IMR-90 (cell line): ENCODE measurements at places on chromosomes 3 and 15. TPM values are rescaled to one million over a fixed set of nuclear protein-coding genes. Genes with fewer than 3 reads are reported as not detected.

RAB43 gene
- 9.2 and 9.9 TPM in 2 replicates for total RNA-seq

MINAR1 gene
- total RNA-seq: 1.4 and 1.6 TPM in 2 replicates

TMEM41A gene
- total RNA-seq: 10.6 and 11.9 TPM in 2 replicates

PRSS50 gene
- total RNA-seq: not detected in 2 replicates

GOLGA8J gene
- under 0.01 TPM in 1 of 2 replicates, not detected in the other for total RNA-seq

KBTBD12 gene
- not detected in 2 replicates for total RNA-seq

SAMMSON gene
- total RNA-seq: not detected in 2 replicates

CLDN1 gene
- 4.7 and 7.2 TPM in 2 replicates for total RNA-seq

DNASE1L3 gene
- not detected in 2 replicates for total RNA-seq

AMIGO3 gene
- total RNA-seq: not detected in 2 replicates

MESP2 gene
- 0.18 and 0.28 TPM in 2 replicates for total RNA-seq

LIPC gene
- under 0.01 TPM in 1 of 2 replicates, not detected in the other for total RNA-seq

DNA sequence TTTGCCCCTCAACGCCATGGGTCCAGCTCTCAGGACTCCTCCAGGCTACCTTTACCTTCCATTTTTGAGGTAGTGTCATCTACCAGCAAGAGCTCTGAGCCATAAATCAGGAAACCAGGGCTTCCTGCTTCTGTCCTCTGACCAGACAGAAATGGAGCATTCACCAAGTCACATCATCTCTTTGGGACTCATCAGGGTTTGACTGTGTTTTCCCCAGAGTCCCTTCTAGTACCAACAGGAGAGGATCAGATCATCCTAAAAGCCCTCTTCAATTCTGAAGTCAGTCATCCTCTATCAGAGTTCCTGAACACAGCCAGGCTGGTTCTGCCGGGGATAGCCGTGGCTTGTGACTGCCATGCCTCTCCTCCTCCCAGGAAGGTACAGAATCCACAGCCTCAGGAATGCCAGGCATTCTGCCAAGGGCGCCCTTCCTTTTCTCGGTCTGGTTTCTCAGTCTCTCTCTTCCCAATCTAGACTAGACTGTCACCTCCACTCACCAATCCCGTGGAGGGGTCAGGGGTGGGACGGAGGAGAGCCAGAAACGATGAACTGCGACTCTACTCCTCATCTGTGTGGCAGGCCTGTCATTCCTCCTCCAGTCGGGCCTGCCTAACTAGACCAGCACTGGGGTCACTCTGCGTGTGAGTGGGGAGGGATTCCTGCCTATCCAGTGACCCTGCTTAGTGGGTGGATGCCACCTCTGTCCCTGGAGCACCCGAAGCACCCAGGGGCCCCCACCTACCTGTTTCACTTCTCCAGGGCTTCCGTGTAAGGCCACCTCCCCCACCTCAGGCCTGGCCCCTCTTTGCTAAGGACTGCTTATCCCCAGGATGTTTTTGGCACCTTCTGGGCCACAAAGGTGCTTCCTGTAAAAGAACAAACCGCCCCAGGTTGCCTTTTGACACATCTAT lies 30.9 kb downstream of the CCNL1 start:
- peaks cover 33% of the 10 kb centered on the region for H3K4me1 ChIP-seq
- H3K27me3 ChIP-seq: no peaks in the 10 kb centered on the region
- DNase-seq: peak; percentile 30
- no peaks in the 10 kb centered on the region for H3K36me3 ChIP-seq
- peak overlapping the region; percentile 39; the same call in 1 of the 2 replicates for H3K27ac ChIP-seq

- no peak overlapping the region for H3K27ac ChIP-seq
- H3K4me3 ChIP-seq: no peak overlapping the region
- H3K27me3 ChIP-seq: no peaks in the 10 kb centered on the region
- no peaks in the 10 kb centered on the region for H3K4me1 ChIP-seq
- peaks cover 2% of the 10 kb centered on the region; the same call in 1 of the 2 replicates for H3K36me3 ChIP-seq
- DNase-seq: no peak
These were observed 54.5 kb downstream of the SEC22A start for GRCh38 chr3:123256256-123256655.

- H3K4me3 ChIP-seq: no peak overlapping the region
- DNase-seq: no peak
- no peaks in the 10 kb centered on the region for H3K36me3 ChIP-seq
- no peaks in the 10 kb centered on the region for H3K4me1 ChIP-seq
- no peak overlapping the region for H3K27ac ChIP-seq
- no peaks in the 10 kb centered on the region for H3K27me3 ChIP-seq
These were observed 73.3 kb upstream of the KCNH8 start for GRCh38 chr3:19075037-19075436.

DNA sequence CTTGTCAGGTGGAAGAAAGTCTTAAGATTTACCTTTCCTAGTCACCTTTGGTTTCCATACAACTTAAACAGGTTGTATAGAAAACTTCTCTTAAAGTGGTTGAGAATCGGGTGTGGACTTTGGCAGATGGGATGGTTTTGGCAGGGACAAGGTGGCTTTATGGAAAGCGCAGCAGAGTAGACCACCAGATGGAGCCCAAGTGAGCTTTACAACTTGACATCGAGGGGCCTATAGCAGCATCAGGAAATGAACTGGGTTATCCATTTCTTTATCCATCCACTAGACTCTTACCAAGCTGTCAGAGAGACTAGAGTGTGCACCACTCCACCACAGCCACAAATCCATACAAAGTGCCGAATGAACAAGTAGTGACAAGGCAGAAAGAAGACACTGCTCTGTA lies 85.3 kb upstream of the MBNL1 start:
- peaks cover 2% of the 10 kb centered on the region for H3K4me1 ChIP-seq
- no peak overlapping the region for H3K27ac ChIP-seq
- no peaks in the 10 kb centered on the region for H3K27me3 ChIP-seq
- no peaks in the 10 kb centered on the region for H3K36me3 ChIP-seq
- peak; percentile 44 for DNase-seq
- no peak overlapping the region for H3K4me3 ChIP-seq

DNA sequence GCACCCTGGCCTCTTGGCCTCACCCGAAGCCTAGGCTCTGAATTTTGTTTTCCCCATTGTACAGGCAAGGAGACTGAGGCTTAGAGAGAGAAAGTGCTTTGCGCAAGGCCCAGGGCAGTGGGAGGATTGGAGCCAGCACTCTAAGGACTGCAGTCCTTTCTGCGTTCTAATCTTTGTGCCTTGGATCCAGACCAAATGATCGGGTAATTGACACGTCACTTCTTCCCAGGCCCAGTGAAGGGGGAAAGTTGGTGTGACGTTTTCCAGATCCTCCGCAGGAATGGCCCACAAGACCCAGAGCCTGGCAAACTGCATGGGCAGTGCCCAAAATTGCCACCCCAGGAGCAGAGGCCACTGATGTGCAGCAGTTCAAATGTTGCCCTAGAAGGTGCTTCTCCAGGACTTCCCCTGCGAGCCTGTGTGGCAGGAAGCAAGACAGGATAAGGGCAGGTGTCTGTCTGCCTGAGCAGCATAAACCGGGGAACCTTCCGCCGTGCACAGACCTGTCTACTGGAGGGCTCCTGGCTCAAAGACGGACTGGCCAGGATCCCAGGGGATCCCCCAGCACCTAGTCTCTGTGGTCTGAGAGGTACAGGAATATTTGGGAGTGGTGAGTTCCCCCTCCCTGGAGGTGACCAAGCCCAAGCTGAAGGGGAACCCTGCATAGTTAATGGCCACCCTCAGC lies 194.5 kb upstream of the TLE3 start:
- peaks cover 34% of the 10 kb centered on the region for H3K27me3 ChIP-seq
- no peak overlapping the region for H3K27ac ChIP-seq
- DNase-seq: no peak
- no peaks in the 10 kb centered on the region for H3K4me1 ChIP-seq
- H3K4me3 ChIP-seq: no peak overlapping the region

DNA sequence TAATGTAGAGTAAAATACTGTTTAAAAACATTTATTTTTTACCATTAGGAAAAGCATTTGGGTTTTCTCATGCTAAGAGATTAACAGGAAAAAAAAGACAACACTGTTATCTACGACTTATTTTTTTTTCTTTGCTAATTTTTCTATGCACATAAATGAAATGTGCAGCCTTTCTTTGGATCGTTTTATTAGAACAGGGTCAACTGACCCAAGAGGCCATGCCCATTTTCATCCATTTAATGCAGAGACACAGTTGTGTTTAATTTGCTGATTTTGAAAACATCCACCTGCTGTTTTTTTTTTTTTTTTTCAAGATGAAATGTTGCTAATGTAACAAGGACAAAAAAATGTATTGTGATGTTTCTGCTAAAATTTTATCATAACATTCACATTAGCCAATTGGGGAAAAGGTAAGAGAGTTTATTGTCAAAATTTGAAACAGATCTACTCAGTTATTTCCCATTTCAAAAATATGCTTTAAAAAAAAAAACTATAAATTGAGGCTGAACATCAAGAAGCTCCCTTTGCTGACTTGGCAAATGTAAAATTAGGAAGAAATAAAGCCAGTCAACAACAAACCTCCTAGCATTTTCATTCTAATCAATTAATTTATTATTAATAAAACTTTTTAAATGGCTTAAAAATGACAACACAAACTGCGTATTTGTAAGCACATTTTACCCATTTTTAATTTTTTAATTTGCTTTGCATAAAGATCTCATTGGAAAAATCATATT lies 485.2 kb downstream of the ROBO2 start:
- H3K27me3 ChIP-seq: no peaks in the 10 kb centered on the region
- H3K36me3 ChIP-seq: no peaks in the 10 kb centered on the region
- H3K4me3 ChIP-seq: no peak overlapping the region
- DNase-seq: no peak
- no peaks in the 10 kb centered on the region for H3K4me1 ChIP-seq

- H3K27ac ChIP-seq: no peak overlapping the region
- H3K27me3 ChIP-seq: no peaks in the 10 kb centered on the region
- no peak overlapping the region for H3K4me3 ChIP-seq
- H3K4me1 ChIP-seq: no peaks in the 10 kb centered on the region
- H3K36me3 ChIP-seq: no peaks in the 10 kb centered on the region
These were observed 1.3 kb upstream of the DENND6A start for GRCh38 chr3:57694146-57694545.

DNA sequence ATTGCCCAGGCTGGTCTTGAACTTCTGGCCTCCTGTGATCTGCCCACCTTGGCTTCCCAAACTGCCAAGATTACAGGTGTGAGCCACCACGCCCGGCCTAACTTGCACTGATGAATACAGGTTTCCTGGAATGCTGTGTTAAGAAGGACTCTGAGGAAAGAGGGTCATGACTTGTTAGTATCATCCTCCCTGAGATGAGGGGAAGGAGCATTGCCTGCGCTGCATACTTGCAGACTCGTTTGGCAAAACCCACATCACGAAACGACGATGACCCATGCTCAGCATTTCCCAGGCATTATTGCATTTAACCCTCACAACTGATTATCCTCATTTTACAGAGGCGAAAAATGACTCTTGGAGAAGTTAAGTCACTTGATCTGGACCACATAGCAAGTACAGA lies 18.9 kb downstream of the COLQ start:
- H3K27ac ChIP-seq: no peak overlapping the region
- H3K27me3 ChIP-seq: peaks cover 1% of the 10 kb centered on the region; the same call in 1 of the 2 replicates
- no peaks in the 10 kb centered on the region for H3K36me3 ChIP-seq
- H3K4me3 ChIP-seq: no peak overlapping the region
- H3K4me1 ChIP-seq: no peaks in the 10 kb centered on the region

- H3K27me3 ChIP-seq: no peaks in the 10 kb centered on the region
- H3K36me3 ChIP-seq: peaks cover 4% of the 10 kb centered on the region; the same call in 1 of the 2 replicates
- H3K4me3 ChIP-seq: no peak overlapping the region
- peaks cover 51% of the 10 kb centered on the region for H3K4me1 ChIP-seq
- no peak for DNase-seq
- H3K27ac ChIP-seq: peak overlapping the region; percentile 61
These were observed 59.1 kb downstream of the SMAD6 start for GRCh38 chr15:66760968-66761725.

DNA sequence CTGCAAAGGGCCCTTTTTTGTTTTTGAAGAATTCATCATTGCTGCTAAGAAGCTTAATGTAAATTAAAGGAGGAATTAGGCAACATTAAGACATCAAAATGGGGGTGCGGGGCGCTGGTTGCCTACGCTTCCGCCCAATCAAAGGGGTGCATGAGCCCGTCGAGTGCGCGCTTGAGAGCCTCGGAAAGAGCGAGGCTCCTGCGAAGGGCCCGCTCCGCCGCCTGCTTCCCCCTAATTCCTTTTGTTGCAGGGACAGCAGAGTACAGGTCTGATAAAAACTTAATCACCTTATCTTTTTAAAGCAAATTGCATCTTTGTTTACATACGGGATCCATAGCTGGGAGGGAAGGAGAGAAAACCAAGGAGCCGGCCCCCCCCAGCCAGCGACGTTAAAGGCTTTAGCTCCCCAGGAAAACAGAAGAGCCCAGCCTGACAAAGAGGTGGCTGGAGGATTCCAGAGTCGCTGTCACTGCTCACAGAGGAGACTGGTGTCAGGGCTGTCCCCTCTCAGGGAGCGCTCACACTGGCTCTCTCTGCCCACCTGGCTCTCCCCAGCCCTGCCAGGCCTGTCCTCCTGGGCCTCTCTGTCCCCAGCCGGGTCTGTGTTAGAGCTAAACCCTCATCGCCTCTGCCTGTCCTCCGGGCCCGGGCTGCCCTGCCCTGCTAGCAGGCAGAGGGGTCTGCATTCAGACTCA lies 67.3 kb downstream of the DNAJB8 start:
- no peak overlapping the region for H3K4me3 ChIP-seq
- no peak for DNase-seq
- H3K27me3 ChIP-seq: no peaks in the 10 kb centered on the region; the same call in 1 of the 2 replicates
- H3K27ac ChIP-seq: no peak overlapping the region

GRCh38 chr3:50617911-50618481 lies 1.0 kb downstream of the MAPKAPK3 start:
- no peak overlapping the region for H3K27ac ChIP-seq
- peaks cover 6% of the 10 kb centered on the region for H3K4me1 ChIP-seq
- no peaks in the 10 kb centered on the region for H3K27me3 ChIP-seq
- H3K4me3 ChIP-seq: peak overlapping the region; percentile 80
- H3K36me3 ChIP-seq: no peaks in the 10 kb centered on the region

DNA sequence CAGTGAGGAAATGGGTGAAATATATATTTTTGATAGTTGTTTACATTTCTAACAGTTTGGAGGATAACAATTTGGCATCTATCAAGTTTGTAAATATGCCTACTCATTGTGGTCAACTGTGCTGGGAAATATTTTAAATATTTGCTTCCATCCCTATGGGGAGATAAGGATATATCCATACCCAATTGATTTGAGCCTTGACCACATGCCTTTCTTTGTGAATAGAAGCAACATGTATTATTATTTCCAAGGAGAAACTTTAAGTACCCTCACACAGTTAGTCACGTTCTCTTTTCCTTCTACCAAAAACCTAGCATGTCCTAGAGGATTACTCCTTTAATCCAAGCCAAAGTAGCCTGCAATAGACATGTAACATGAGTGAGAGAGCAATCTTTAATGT lies 245.4 kb upstream of the CBLB start:
- peaks cover 3% of the 10 kb centered on the region; the same call in 1 of the 2 replicates for H3K4me1 ChIP-seq
- H3K36me3 ChIP-seq: no peaks in the 10 kb centered on the region
- peak; percentile 21 for DNase-seq
- H3K27me3 ChIP-seq: no peaks in the 10 kb centered on the region
- no peak overlapping the region for H3K27ac ChIP-seq
- no peak overlapping the region for H3K4me3 ChIP-seq

DNA sequence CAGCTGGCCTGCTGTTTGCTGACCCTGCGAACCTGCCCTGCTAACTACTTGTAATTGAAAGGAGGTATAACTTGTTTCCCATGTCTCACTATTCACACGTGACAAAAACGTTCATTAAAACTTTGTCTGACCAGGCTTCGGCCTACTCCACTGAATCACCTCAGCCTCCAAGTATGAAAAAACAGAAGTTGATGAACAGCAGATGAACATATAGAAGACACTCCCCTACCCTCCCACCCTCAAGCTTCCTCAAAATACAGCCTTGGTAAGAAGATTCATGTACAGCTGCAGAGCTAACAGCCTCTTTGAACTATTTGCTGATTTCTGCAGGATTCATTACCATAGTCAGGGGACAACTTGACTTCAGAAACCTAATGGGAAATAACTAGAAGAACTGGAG lies 10.7 kb downstream of the RBM15B start:
- no peak overlapping the region for H3K4me3 ChIP-seq
- H3K36me3 ChIP-seq: peaks cover 26% of the 10 kb centered on the region
- DNase-seq: no peak
- no peaks in the 10 kb centered on the region for H3K27me3 ChIP-seq
- no peaks in the 10 kb centered on the region for H3K4me1 ChIP-seq
